C1 segment of cervical spinal cord (tissue), 14 donors: ENCODE measurements at places on chromosomes 3 and 15.

GRCh38 chr15:70098153-70098460 lies 390 bp upstream of the TLE3 start:
- no peak for DNase-seq

DNA sequence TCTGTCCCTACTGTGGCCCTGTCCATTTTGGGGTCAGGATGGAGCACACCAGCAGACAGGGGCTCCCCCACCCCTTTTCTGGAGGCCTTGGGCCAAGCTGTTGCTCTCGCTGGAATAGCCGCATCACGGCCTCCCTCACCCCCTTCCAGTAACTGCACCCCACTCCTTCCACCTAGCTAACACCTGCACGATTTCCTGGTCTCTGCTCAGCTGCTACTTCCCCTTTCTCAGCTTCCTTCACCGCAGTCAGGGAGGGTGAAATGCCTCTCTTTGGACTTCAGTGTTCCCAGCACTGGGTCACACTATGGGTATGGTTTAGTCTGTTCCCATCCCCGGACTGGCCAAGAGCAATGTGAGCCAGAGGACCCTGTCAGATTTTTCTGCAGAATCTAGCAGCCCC lies 400.2 kb downstream of the MCTP2 start:
- DNase-seq, result no peak

GRCh38 chr15:35986191-35986721 lies 440.3 kb upstream of the DPH6 start:
- DNase-seq, result no peak

DNA sequence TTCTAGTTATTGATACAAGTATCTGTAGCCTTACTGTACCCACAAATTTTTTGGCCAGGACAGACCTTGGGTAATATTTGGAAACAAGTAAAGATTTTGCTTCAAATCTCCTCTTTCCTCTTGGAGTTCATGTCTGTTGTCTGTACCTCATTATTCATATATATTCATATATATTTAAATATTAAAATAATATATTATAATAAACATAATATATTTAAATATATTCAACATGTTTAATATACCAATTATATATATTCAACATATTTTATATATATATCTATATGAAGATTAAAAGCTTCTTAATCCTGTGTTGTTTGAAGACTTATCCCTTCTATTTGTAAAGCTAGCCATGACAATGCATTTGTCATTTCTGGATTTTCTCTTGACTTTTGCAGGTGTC lies 38.1 kb downstream of the ZIC1 start:
- no peak for DNase-seq

DNA sequence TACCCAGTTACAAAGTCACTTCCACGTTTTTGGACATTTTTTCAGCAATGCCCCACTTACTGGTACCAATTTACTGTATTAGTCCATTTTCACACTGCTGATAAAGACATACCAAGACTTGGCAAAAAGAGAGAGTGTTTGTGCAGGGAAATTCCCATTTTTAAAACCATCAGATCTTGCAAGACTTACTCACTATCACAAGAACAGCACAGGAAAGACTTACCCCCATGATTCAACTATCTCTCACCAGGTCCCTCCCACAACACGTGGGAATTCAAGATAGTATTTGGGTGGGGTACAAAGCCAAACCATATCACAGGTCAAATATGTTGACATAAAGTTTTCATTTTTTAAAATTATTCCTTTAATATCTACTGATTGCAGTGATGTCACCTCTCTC lies 16.2 kb upstream of the ABI3BP start:
- no peak for DNase-seq

GRCh38 chr3:18284716-18285115 lies 140.4 kb downstream of the SATB1 start:
- DNase-seq, result no peak

DNA sequence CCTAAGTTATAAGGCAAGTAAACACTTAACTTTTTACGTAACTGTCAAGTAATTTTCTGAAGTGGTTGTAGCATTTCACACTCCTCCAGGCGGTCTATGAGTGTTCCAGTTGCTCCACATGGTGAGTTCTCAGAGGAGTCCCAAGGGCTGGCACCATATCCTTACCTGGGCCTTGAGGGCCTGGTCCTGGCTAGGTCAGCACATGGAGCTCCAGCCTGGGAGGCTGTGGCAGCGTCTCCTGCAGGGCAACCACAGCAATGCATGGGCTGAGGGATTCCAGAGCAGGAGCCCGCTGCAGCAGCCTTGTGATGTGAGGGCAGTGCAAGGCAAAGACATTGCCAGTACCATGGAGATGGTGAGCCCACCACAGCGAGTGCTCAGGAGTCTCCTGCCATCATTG lies 32.2 kb upstream of the LYZL4 start:
- no peak for DNase-seq

GRCh38 chr3:41141433-41142167 lies 57.7 kb upstream of the CTNNB1 start:
- DNase-seq, result no peak

DNA sequence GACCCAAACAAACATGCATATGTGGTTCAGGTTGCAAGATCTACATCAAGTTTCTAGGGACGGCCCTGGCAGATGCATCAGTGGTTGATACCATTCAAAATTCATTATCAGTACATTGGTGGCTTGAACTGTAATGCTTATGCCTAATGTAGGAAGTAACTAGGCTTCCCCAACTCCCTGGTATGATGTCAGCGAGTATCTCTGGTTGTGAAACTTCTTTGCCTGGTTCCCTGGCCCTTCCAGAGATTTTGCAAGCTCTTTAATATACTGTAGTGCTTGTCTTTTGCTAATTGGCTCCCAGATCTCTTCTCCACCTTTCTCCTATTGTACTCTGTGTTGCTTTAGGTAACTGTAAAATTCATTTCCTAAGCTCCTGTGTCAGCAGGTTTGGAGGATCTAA lies 114.8 kb upstream of the RARB start:
- no peak for DNase-seq

- no peak for DNase-seq
Measured at GRCh38 chr15:91429973-91430372, 329.9 kb downstream of the SV2B start.

GRCh38 chr3:166304584-166304983 lies 467.4 kb upstream of the BCHE start:
- DNase-seq, result no peak

DNA sequence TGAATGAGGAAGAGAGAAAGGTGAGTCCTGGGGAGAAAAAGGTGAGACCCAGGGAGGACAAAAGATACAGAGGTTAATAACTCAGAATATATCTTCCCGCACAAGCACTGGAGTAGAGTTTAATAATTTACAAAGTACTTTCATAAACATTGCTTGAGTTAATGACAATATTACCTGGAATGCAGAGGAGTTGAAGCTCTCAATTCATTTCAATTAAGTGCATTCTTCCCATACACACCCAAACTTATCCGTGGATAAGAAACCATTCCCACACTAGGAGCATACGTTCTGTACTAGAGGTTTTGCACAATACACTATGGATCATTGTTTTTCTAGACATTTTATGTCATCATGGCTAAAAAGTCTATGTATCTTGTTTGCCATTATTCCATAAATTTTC lies 23.3 kb upstream of the KNG1 start:
- DNase-seq, result no peak

DNA sequence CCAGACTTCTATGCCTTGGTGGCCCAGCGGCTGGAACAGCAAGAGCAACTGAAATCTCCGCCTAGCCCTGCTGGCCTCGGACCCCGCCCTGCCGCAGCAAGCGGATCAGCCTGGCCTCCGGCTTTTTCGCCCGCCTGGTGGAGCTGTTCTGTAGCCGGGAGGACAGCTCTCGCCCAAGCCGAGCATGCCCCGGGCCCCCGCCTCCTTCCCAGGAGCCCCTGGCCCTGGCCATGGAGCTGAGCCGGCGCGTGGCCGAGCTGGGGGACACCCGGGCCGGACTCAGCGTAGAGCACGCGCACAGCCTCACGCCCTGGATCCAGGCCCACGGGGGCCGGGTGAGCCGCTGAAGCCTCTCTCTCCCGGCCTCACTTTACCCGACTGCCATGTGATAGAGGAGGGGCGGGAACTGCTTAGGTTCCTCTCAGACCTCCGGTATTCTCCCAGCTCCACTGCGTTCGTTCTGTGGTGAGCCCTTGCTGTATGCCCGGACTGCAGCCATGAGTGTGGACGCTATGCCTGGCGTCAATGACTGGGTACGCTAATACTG lies 24.1 kb upstream of the MRPL3 start:
- DNase-seq, result no peak

- no peak for DNase-seq
Measured at GRCh38 chr3:119809249-119810017, 27.5 kb downstream of the NR1I2 start.

GRCh38 chr3:160434071-160434470 lies 15.5 kb downstream of the TRIM59 start:
- no peak for DNase-seq

- no peak for DNase-seq
Measured at GRCh38 chr3:39125841-39126500, 18.5 kb downstream of the TTC21A start.

DNA sequence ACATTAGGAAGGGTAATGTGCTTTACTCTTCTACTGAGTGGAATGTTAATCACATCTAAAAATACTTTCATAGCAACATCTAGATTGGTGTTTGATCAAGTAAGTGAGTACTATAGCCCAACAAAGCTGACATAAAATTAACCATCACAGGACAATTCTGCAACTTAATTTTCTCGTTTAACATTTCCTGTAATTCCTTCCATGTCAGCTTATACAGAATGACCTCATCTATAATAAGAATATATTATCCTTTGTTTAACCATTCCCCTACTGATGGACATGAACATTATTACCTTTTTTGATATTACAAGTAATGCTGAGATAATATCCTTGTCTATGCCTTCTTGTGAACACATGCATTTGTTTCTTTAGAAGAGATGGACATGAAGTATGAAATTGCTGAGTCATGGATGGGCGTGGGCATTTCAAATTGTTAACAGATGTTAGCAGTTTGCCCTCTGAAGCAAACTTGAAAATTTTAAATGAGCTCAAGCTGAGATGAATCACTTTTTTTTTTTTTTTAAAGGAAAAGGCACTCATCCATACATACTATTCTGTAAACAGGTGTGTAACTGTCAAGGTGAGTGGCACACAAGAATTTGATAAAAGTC lies 85.1 kb downstream of the OXNAD1 start:
- DNase-seq, result no peak

DNA sequence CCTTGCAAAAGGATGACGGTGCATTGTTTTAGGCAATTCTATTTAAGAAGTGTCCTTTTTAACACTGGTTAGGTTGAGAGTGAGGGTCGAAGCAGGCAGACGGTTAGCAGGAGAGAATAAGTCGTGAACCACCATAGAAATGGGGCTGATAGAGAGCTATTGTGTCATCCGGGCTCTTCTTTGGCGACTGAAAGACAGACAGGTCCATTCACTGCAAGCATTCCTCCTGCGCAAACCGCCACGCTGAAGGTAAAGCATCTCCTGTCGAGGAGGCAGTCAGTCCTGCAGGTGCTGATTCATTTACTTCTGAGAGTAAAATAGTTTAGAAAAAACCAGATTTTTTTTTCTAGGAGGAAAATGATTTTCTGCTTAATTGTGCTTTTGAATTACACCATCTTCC lies 1002.8 kb upstream of the NR2F2 start:
- DNase-seq, result no peak

DNA sequence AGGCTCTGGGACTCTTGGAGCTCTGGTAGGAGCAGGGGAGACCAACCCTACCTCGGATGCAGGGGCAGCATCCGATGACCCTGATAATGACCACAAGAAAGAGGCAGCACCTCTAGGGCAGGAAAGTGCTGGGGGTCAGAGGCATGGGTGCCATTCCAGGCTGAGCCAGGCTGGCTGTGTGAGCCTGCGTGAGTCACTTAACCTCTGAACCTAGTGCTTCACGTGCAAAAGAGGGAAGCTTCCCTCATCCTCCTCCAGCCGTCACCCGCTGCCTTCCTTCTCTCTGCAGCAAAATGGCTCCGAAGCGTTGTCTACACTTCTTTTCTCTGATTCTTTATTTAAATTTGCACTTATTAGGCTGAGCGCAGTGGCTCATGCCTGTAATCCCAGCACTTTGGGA lies 35.5 kb downstream of the ZDHHC19 start:
- DNase-seq, result no peak

- DNase-seq, result no peak
Measured at GRCh38 chr3:102332205-102332604, 102.6 kb upstream of the ZPLD1 start.

DNA sequence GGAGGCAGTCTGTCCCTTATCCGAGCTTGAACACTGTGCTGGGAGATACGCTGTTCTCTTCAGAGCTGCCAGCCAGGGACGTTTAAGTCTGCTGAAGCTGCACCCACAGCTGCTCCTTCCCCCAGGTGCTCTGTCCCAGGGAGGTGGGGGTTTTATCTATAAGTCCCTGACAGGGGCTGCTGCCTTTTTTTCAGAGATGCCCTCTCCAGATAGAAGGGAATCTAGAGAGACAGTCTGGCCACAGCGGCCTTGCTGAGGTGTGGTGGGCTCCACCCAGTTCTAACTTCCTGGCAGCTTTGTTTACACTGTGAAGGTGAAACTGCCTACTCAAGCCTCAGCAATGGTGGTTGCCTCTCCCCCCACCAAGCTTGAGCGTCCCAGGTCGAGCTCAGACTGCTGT lies 319.9 kb upstream of the GRM7 start:
- DNase-seq, result no peak

GRCh38 chr3:13544293-13544831 lies 4.6 kb upstream of the FBLN2 start:
- no peak for DNase-seq

GRCh38 chr3:9193633-9194195 lies 55.7 kb downstream of the SRGAP3 start:
- no peak for DNase-seq

- no peak for DNase-seq
Measured at GRCh38 chr3:153595186-153595815, 433.3 kb downstream of the RAP2B start.
